ENCODE measurements at places on chromosomes 6 and 20.

DNA sequence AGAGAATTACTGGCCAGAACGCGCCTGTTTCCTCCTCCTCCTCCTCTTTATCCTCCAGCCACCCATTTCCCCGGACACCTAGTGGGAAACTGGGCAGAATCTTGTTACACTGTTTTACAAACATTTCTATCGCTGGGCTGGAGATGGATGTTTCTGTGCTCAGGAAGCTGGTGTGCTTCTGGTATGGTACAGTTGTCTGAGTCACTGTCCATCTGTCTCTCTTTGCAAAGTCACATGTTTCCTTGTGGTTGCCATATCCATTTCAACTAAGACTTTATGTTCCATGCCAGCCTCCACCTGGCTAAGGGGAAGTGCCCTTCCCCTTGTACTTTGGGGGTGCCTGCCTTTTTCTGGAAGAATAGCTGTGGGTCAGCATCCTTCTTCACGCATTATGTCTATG lies 52.9 kb upstream of the SLC22A16 start:
- DNase-seq, result peak; percentile 88

DNA sequence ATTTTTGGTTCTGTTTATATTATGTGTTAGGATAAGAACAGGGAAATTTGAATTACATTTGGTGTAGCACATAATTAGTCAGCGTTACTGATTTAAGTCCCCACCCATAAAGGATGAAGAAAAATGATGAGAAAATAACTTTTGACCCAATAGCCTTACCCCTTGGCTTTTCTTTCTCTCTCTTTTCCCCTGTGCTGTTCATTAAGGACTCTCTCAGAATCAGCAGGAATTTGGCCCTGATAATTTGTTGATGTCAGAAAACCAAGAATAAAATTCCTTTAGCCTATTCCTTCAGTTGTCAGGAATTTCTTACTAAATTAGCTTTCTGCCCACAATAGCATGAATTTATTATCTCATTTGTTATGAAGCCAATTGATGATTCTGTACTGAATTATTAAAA lies 18.5 kb downstream of the PLCB1 start:
- DNase-seq, result no peak

GRCh38 chr6:16683641-16684194 lies 77.5 kb downstream of the ATXN1 start:
- peak; percentile 77 for DNase-seq

GRCh38 chr6:54074578-54075195 lies 36.6 kb upstream of the MLIP start:
- DNase-seq, result no peak

DNA sequence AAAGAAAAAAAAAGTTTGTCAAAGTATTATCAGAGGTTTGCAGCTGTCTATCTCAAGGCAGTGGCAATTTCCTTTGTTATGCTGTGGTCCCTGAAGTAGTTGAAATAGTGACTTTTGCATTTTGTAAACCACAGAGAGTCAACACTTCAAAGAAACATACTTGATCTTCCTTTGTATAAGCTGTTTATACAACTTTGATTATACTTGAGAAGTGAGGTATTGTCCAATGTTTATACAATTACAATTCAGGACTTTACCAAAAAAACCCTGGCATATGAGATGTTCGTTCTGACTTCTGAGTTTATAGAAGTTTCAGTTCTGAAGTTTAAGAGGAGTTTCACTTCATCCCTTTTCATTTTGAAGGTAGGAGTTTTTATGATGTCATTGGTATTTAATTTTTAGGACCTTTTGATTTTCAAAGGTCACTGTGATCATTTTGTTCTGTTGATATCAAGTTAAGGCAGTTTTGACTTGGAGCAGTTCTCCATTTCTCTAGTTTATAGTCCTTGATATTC lies 4.0 kb downstream of the STK4 start:
- no peak for DNase-seq

DNA sequence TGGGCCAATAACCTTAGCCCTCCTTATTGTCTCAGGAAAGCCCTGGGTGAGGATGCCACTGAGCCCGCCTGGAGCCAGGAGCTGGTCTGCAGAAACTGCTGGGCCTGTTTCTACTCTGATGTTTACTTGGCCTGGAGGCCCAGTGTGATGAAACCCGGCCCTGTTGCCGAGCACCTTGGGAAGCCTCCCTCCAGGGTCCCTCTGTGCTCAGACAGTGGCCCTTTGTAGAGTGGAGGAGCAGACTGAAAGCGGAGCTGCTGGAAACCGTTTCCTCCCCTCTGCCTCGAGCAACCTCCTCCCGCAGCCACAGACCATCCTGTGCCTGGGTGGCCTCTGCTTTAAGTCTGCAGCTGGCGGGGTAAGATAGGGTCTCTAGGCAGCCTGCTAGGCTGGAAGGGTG lies 84.1 kb upstream of the EPB41L1 start:
- no peak for DNase-seq

DNA sequence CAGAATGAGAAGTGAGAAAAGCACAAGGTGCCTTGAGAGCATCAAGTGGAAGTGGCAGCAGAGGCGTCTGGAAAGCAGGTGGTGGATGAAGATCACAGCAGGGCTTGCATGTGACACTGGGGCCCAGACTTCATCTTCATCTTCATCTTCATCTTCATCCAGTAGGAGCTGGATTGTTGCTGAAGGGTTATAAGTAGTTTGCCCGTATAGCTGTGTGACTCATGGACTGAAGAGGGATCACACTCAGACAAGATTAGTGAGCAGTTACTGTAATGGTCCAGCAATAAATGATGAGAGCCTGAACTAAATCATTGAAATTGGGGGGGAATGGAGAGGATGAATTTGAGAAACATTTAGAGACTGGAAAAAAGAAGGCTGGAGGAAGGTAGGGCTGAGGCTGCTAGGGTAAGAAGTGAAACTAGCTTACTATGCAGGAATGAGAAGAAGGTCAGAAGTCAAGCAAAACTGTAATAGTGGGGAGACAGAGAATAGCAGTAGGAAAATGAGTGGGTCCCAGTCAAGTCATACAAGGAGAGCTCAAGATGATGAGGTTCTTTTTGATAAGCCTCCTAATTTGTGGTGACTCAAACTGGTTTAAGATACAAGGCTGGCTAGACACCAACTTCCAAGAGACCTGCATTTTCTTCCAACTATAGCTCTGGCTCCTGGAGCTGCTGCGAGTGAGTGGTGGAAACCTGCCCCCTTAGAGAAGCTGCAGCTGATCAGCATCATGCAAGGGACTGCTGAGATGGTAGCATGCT lies 92.3 kb upstream of the BEND6 start:
- peak; percentile 47 for DNase-seq

- DNase-seq, result peak; percentile 91
Observed at GRCh38 chr6:72464791-72465691, 156.8 kb upstream of the KCNQ5 start.

GRCh38 chr20:33621717-33622400 lies 40.3 kb upstream of the C20orf144 start:
- no peak for DNase-seq

DNA sequence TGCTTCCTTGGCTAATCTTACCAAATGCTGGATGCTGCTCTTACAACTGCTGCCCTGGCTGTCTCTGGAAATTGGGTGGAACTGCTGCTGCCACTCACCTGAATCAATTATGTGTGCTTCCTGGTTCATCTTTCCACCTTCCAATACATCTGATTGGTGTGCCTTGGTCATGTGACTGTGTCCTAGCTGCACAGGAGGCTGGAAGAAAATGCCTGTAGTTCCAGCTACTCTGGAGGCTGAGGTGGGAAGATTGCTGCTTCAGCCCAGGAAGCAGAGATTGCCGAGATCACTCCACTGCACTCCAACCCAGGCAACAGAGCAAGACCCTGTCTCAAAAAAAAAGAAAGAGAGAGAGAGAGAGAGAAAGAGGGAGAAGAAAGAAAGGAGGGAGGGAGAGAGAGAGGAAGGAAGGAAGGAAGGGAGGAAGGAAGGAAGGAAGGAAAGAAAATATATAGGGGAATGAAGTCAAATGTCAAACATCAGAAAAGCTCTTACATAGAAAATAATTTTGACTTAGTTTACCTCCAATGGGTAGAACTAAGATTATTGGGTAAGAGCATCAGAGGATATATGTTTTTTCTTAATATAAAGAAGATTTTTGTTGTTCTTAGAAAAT lies 14.1 kb upstream of the PPARD start:
- no peak for DNase-seq

DNA sequence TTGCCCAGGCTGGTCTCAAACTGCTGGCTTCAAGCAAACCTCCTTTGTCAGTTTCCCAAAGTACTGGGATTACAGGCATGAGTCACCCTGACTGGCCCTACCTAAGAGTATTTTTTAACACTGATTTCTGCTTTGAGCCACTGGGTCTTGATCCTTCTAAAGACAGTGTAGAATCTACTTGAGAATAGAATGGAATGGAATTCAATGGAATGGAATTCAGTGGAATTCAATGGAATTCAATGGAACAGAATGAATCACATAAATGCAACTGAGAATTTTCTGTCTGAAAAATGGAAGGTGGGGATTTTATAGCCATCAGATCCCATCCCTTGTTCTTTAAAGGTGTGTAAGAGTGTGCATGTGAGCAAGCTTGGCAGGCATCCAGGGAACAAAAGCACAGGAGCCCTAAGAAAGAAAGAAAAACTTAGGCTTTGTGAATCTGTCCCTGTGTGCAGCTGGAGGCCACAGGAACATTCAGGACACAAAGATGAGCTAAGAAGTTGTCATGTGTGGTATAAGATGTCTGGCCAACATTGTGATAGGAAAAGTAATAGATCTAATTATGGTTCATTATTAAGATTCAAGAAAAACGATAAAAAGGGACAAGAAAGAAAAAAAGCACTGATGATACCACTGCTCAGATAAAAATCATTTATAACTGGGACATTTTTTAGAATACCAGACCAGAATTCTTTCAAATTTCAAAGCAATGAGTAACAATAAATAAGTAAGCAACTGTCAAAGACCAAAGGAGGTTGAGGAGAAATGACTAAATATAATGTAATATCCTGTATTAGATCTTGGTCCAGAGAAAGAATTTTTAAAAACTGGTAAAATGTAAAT lies 681.0 kb upstream of the GJE1 start:
- DNase-seq, result peak; percentile 48

GRCh38 chr6:8434727-8435092 lies 635 bp downstream of the SLC35B3 start:
- DNase-seq, result peak; percentile 5

DNA sequence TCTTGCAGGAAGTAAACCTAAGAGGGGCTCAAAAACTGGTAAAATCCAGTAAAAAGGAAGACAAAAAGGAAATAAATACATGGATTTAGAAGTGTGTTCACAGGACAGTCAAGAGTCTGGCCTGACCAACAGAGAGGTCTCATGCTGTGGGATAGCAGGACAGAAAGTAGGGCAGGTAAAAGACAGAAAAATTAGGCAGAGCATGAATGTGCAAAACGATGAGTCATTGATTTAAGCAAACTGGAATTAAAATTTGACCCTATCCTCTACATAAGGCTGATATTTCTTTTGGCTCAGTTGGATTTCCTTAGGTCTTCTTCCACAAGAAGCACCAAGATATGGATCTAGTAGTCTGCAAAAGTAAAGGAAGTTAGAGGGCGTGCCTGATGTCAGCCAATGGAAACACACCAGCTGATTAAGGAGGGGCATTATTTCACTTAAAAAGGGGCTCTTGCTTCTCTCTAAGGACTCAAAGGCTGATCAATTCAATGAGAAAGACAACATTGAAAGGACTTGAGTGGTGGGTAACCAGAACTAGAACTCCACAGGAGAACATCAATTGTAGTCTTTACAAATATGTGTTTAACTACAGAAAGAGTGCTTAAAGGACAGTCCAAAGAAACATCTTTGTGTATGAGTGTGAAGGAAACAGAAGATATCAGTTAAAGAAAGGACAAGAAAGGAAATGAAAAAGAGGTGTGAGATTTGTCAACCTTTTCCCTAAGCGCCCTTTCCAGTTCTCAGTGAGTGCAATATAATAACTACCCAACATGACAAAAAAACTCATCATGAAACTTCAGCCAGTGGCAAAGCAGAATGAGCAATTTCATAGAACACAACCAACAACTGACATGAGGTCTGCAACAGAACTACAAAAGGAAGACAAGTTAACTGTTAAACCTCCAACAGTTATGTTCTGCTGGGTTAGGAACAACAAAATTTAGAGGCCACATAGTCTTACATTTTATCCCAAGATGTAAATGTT lies 19.4 kb upstream of the MYB start:
- no peak for DNase-seq

- no peak for DNase-seq
Observed at GRCh38 chr6:113442040-113442439, 415.1 kb upstream of the MARCKS start.

DNA sequence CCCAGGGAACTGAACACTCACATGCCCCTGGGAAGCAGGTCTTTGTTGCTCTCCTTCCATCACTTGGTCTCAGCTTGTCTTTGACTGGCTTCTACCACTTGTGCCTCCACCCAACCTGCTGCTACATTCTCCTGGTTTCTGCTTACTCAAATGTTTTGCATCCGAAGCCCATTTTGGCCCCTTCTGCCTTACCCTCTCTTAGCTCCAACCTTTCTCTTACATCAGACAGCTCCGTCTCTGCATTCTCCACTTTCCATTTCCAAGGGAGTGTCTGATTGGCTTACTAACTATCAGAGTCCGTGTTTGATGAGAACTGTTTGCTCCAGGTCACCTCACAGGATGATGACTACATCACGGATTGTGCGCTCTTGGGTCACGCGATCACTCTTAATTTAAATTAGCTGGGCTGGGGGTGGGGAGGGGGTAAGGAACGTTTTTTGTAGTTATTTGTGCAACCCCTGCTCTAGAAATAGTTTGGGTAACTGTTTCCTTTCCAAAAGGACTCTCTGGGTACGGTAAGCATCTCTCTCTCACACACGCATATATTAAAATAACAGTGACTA lies 844 bp upstream of the ABRACL start:
- DNase-seq, result peak; percentile 14

GRCh38 chr20:64239449-64240242 lies 15.9 kb upstream of the PCMTD2 start:
- DNase-seq, result no peak

GRCh38 chr6:118122161-118122725 lies 215.2 kb downstream of the SLC35F1 start:
- no peak for DNase-seq

- DNase-seq, result peak; percentile 11
Observed at GRCh38 chr6:157644043-157644810, 178.8 kb upstream of the SNX9 start.

GRCh38 chr6:22642254-22642653 lies 72.9 kb downstream of the HDGFL1 start:
- no peak for DNase-seq

DNA sequence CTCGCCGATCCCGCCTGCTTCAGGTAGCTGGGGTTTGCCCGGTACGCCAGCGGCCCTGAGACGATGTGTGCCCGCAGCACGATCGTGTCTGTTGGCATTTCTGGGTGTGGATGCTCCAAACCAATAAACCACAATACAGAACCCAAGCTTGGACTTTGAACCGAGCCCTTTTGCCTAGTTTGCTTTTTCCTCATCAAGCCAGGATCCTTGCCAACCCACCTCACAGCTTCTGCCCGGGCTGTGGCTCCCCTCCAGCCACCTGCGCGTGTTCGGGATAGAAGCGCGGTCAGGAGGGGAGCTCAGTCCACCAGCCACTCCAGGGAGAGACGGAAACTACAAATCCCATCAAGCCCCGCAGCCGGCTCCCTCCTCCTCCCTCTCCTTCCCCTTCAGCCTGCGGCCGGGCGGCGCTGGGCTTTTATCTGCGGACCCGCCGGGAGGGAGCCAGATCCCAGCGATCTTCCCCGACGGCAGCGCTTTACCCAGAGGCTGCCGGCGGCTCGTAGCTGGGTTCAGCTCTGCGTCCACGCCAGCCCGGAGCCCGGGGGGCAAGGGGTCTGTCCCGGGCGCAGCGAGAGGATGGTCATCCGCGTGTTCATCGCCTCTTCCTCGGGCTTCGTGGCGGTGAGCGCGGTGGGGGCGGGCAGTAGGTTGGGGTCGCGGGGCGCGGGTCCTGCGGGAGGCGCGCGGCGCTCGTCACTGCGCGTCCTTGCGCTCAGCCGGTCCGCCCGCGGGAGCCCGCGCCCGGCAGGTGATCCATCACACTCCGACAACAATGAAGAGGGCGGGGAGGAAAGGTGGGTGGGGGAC lies at the start of gene SH3BGRL2:
SH3BGRL2 (plus strand) TSS at position 447 of the 810 bp plus-strand sequence; CDS start at position 580, 133 bp downstream.
- DNase-seq, result peak; percentile 64
